ENCODE measurements at places on chromosomes 5 and 9. TPM values are rescaled to one million over a fixed set of nuclear protein-coding genes. Genes with fewer than 3 reads are reported as not detected.

The DPYSL3 gene
- total RNA-seq: 102 TPM

The CAMK4 gene
- total RNA-seq: 9.4 TPM

The CYLC2 gene
- not detected for total RNA-seq

The TICAM2 gene
- total RNA-seq: 1.4 TPM

GRCh38 chr9:99129091-99129490, 24.2 kb downstream of the TGFBR1 start:
- no peak for DNase-seq

- no peak for DNase-seq
These were observed 193.2 kb downstream of the GADD45G start for GRCh38 chr9:89797937-89798455.

DNA sequence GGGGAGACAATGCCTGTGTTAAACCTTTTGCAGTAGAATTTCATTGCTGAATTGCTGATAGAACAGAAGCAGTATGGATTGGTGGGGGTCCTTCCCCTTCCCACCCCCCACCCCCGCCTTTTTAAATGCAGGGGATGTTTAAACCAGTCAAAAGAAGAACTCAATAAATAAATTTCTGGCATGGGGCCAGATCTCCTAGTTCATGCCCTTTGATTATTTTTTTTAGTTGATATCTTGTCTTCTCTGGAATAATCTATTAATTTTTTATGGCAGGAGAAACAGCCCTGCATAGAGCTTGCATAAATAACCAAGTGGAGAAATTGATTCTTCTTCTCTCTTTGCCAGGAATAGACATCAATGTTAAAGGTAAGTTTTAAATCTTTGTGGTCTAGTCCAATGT, 72.8 kb downstream of the SLF1 start:
- DNase-seq: no peak

- no peak for DNase-seq
These were observed 237.9 kb downstream of the SLF1 start for GRCh38 chr5:94856257-94856800.

GRCh38 chr9:37446401-37446800, 18.8 kb downstream of the ZBTB5 start:
- no peak for DNase-seq
